SK-MEL-5 (cell line): ENCODE measurements at places on chromosomes 7 and 10.

DNA sequence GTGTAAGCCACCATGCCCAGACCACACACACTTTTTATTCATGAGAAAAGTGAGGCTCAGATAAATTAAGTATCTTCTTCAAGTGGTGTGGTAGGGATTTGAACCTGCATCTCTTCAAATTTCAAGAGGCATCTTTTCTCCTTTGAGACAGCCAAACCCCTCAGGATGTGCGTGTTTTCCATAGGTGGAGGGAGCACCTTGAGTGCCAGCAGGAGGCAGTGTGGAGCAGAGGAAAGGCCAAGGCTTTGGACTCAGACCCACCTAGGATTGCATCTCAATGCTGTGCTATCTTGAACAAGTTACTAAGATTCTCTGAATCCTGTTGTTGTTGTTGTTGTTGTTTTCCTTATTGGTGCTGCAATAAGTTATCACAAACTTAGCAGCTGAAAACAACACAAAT is 40.2 kb upstream of the MYL10 start:
- peak; percentile 30 for DNase-seq

GRCh38 chr7:144391823-144392255 is 11.7 kb downstream of the NOBOX start:
- peak; percentile 81 for DNase-seq

DNA sequence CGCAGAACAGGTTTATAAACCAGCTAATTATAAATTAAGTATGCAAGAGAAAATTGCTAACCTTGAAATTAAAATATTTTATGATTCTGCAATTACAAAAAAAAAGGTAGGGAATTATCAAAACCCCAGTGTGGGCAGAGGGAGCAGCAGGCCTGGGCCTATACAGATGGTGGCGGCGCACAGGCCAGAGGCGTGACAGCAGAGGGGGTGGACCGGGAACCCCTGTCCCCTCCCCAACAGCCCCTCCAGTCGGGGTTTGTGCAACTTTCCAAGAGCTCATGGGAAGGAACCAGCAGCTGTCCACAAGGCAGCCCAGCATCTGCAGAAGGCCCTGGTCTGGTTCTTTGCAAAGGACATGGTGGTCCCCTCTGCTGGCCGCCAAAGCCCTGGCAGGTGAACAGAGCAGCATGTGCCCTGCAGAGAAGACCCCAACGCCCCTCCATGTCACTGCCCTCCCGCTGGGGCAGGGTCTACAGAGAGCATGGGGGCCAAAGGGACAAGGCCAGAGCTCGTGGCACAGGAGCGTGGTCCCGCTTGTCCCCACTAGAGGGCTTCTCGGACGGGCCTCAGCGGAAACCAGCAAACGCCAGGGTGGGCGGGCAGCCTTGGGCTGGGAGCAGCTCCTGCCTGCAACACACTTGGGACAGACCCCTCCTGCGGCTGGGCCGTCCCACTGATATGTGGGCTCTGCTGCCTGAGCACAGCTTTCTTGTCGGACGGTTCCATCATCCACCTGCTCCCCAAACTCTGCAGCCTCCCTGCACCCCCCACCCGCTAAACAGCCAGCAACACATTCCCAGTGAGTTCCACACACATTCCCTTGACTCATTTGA is 75.1 kb downstream of the EBF3 start:
- DNase-seq = peak; percentile 69

GRCh38 chr7:157627033-157627432 is 290.2 kb downstream of the DNAJB6 start:
- no peak for DNase-seq

DNA sequence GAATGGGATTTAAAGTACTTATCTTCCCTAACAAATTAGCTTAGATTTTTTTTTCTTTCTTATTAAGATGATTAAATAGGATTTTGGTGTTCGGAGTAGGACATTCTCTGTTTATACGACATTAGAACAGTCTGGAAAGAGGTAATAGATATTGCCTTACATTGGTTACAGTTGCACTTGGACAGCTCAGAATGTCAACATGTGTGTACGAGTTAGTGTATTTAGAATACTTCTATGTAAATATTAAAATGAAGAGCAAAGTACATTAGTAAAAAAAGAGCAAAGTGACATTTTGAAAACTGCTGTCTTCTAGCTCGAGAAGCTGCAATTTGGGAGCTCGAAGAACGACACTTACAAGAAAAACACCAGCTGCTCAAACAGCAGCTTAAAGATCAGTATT is 51.5 kb downstream of the SLK start:
- DNase-seq = no peak

- no peak for DNase-seq
Observed at GRCh38 chr7:27154369-27154768, 2.0 kb upstream of the HOXA3 start.

GRCh38 chr7:12423997-12424745 is 20.5 kb upstream of the VWDE start:
- DNase-seq = no peak

DNA sequence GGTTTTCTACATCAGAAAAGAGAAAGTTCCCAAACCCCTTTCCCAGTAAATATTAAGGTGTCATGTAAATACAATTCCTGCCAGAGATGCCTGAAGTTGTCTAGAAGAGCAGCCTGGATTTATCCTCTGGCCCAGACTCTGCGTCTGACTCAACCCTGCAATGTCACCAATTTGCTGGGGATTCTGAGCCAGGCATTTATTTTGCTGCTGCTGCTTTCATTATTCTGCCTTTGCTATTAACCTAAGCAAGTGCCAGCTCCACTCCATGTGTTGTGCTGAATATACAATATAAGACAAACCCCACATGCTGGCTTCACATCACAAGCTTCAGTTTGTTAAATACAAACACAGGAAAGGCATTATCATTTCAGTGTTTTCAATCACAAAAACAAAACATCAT is 59.1 kb downstream of the ELAPOR2 start:
- DNase-seq = no peak

DNA sequence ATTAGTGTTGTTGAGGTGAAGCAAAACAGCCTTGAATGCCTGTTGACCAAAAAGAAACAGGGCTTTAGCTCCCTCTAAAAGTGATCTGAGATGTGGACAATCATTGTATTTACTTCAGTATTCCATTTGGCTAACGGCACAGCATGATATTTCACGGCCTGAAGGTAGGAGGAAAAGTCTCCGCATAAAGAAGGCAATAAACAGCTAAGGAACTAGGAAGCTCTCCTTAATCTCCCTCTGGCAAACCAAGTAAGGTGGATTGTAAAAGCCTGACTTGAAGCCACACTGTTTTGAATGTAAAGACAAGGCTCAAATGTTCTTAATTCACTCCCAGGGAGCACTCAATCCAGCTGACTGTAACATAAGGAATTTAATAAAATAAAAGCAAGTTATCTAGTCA is 160.0 kb upstream of the ZNF804B start:
- no peak for DNase-seq

DNA sequence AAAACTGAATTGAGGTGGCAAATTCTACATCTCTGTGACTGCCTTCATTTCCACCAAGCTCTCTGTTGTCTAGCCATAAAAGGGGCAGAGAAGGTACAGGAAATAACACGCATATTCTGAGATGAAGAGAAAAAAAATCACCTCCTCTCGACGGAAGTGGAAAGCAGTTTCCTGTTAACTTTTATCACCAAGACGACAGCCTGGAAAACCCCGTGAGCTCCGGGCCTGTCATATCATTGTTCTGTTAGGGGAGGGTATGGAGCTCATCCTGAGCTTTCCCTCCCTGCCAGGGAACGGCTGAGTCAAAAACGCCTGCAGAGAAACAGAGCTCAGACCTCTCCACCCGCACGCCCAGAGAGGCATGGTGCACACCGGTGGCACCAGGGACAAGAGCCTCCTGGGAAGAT is 200.3 kb downstream of the PRPF18 start:
- DNase-seq = no peak

GRCh38 chr7:155660059-155660757 is 15.7 kb downstream of the RBM33 start:
- peak; percentile 86 for DNase-seq

- no peak for DNase-seq
Observed at GRCh38 chr10:53023411-53023810, 250.8 kb upstream of the MBL2 start.

DNA sequence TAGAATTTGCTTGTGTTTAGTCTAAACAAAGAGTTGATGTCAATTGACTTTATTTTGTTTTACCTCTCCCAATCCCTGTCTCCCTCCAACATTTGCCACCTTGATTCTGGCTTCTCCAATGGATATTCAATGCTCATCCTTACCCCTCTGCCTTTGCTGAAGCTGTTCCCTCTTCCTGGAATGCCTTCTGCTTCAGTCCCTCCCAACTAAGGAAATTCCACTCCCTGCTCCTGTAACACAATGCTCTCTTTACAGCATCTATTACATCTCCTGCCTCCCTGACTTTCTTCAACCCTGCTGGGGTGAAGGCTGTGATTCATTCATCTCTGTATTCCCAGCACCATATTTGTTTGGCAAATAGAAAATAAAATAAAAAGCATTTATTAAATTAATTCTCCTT is 34.5 kb upstream of the TAC1 start:
- DNase-seq = no peak

DNA sequence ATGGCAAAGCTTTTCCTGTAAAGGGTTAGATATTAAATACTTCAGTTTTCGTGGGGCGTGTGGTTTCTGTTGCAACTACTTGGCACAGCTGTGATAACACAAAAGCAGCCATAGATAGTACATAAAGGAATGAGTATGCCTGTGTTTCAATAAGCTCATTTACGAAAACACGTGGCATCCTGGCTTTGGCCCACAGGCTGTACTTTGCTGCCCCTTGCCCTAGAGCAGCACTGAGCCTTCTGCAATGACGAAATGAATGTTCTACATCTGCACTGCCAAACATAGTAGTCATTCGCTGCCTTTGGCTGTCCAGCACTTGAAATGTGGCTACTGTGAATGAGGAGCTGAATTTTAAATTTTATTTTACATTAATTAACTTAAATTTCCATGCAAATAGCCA is 376.2 kb upstream of the TPK1 start:
- DNase-seq = peak; percentile 97

- DNase-seq = no peak
Observed at GRCh38 chr10:99372546-99373271, 43.6 kb downstream of the CNNM1 start.

- no peak for DNase-seq
Observed at GRCh38 chr7:29805886-29806207, 461 bp upstream of the WIPF3 start.

GRCh38 chr10:48811461-48811860 is 126.8 kb downstream of the WDFY4 start:
- no peak for DNase-seq

- DNase-seq = no peak
Observed at GRCh38 chr10:80154978-80155695, 22.6 kb downstream of the PLAC9 start.

DNA sequence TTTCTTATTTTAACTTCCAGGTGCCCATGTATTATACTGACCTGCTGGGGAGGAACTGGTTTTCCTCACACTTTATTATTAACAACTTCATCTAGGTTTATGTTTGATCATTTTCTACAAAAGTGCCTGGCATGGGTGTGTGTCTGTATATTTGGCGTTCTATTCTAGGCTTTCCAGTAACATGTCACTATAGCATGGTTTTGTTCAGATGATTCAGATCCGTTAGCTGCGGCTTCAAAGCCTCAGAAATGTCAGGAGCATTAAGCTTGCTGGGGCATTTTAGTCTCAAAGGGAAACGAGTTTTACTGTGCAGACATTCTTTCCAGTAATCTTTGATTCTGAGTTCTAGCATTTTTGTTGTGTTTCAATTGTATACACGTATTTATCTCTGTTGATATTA is 2.3 kb downstream of the INPP5A start:
- no peak for DNase-seq

- no peak for DNase-seq
Observed at GRCh38 chr7:111789870-111790269, 227.6 kb upstream of the IMMP2L start.

- no peak for DNase-seq
Observed at GRCh38 chr7:102431617-102432298, 1.6 kb upstream of the ORAI2 start.

DNA sequence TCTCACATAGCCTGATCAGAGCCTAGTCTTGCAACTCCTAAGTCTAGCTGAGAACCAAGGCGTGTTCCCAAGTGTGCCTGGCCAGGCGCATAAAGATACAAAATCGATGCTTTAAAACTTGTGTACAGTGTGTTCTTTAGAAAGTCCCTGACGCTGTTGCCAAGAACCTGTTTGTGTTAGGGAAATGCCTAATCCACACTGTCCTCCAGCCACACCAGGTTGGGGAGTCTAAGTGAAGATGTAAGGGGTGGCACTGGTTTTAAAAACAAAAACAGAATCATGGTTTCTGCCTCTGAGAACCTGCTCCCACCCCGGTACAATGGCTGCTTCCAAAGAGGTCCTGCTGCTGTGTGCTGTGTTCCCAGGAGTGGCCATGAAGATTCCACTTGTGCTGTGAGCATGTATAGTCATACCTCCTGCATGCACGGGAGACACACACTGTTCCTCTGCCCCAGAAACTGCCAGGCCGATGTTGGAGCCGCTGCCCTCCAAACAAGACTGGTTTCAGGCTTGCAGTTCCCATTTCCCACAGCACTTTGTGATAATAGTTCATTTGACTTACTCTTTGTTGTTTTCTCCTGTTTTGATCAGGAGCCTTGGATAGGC is 88.5 kb downstream of the CCNY start:
- DNase-seq = no peak

- no peak for DNase-seq
Observed at GRCh38 chr10:132893090-132893489, 49.3 kb downstream of the CFAP46 start.

- no peak for DNase-seq
Observed at GRCh38 chr7:130473289-130473688, 18.6 kb upstream of the MEST start.

DNA sequence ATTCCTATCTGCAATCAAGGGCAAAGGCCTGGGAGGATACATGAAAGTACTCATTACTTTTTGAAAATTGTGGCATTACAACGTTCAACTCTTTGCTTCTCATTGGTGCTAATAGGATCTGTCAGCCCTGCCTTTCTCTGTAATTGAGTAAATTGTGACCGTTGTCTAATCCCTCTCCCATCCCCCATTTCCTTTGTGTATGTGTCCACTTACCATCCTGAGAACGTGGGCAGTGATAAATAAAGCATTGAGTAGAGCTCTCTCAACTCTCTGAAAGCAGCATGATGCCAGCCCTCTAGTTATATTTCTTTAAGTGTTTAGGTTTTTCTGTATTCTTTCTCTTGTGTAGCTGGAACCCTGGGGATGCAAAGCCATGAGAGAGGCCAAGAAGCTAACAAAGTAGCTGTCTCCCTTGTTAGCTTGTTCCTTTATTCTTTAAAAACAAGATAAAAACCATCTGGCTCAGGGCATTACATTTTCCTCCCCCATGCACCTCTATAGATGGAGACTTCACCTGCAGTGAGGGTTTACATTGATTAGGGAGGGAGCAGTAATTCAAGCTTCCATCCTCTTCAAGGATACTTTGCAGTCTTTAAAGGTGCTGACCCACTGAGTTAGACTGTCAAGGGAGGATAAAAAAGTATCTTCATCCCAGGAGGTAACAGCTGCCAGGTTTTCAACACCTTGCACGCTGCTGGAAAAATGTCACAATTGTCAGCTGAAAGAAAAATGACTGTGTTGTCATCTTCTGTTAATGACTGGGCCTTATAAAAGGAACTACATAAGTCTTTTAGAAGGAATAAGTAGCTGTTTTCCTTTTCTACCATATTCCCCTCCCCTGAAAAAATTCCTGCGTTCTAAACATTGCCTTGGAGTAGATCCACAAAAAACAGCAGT is 112.3 kb downstream of the BTRC start:
- DNase-seq = no peak

- no peak for DNase-seq
Observed at GRCh38 chr7:24411226-24411625, 127.2 kb downstream of the NPY start.

GRCh38 chr10:110643653-110644597 is at the start of gene RBM20:
RBM20 (plus strand) TSS chr10:110644336; CDS start chr10:110644455, 119 bp downstream.
- peak; percentile 22 for DNase-seq
